T-helper 1 cell (primary cell): ENCODE measurements at places on chromosomes 11 and 22.

DNA sequence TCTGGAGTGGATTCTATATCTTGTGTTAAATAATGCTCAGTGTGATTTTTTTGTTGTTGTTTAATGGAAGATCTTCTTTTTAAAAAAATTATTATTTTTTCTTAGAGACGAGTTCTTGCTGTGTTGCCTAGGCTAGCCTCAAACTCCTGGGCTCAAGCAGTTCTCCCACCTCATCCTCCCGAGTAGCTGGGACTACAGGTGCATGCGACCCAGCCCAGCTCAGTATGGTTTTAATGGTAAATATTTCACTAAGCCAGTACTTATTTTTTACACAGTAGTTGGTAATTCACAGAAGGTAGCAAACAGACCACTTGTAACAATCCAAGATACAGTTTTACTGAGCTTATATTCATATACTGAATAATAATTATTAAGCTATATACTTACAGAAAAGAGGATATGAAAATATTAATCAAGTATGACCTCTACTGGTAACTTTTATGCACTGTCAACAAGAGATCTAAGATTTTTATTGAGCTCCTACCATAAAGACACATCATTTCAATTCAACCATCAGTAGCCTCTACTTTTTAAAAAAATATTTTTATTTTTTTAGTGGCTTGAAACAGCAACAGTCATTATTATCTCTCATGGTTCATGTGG is 6.1 kb upstream of the CD59 start:
- no peak for DNase-seq

DNA sequence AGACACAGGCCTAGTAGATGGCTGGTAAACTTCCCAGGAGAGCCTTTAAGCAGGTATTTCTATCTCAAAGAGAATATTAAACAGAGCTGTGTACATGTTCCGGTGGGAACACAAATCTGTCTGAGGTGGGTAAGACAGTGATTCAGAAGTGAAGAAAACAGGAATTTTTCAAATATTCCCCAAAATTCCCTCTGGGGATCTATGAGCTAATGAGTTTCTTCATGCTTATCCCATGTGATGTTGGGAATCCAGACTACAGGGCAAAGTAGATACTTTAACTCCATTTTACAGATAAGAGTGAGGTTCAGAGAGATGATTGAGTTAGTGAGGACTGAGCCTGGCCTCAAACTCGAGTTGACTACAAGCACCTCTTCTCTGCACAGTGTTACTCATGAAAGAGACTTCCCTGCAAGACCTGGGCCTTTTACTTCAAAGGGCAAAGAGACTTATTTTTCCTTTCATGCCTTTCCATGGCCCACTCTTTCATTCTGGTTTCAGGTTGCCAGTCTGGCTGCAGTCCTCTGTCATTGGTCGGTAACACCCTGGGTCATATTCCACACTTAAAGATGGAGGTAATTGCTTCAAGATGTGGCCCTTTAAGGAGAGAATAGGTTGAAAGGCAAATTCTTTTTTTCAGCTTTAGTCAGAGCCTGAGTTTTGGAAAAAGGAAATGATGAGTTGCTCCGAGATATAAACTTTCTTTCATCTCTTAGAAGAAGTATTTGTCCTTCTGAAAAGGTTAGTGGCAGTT is 70.1 kb downstream of the CYB5R2 start:
- no peak for DNase-seq

GRCh38 chr22:27876684-27877083 is 42.4 kb downstream of the PITPNB start:
- no peak for DNase-seq

GRCh38 chr11:28836285-28837081 is 728.3 kb downstream of the METTL15 start:
- no peak for DNase-seq

DNA sequence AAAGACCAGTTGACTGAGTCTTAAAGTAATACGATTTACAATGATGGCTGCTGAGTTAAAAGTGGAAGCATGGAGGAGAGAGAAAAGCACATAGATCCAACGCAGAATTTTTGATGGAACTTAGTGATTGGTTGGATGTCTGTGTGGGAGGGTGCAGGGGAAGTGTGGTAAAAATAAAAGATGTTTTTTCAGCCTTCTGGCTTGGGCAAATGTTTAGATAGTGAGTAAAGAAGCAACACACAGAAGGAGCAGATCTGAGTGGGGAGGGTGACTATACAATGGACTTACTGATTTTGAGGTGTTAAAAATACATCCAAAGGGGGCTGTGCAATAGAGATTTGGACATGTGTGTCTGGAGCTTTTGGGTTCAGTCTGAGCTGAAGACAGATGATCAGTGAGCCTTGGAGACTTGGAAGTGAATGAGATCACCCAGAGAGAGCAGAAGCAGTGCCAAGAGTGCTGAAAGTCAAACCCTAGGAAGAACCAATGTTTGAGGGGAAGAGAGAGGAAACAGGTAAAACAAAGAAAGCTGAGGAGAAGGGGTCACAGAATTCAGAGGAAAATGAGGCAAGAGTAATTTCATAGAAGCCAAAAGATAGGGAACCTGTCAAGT is 8.6 kb downstream of the GRIA4 start:
- DNase-seq: no peak

- DNase-seq: no peak
These were observed 19.4 kb upstream of the ACCSL start for GRCh38 chr11:44028401-44028800.

GRCh38 chr11:69869311-69869939 is 50.2 kb upstream of the FGF3 start:
- DNase-seq: no peak

DNA sequence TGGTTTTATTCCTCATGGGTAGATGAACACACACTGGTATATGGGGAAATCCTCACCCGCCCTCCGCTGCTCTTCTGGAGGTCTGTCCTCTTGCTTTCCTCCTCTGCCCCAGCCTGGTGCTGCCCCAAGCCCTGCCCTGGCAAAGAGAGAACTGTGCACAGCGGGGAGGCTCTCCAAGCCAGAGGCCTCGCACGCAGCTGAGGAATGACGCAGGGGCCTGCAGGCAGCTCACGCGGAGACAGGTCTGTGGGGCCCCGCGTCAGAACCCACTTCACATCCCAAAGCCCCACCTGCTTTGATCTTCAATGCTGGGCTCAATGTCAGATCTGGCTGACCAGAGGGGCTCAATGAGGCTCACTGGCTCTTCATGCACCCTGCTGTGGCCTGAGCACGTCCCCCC is 10.0 kb downstream of the GATD1 start:
- no peak for DNase-seq

DNA sequence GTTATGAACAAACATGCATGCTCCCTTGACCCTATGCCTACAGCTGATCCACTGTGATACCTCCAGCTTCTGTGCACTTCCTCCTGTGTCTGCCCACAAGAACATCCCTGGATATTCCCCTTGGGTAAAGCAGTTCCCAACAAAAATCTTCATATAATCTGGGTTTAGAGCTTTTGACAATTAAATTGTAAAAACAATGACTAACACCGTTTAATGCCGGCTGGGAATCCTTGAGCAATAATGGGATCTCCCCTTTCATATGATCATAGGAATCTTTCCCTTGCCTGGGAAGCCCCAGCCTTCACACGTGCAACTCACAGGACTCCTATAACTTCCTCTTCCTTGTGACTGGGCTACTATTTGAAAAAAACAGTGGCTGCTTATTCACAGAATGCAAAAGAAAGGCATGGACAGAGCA is 6.3 kb upstream of the ZC3H12C start:
- no peak for DNase-seq

DNA sequence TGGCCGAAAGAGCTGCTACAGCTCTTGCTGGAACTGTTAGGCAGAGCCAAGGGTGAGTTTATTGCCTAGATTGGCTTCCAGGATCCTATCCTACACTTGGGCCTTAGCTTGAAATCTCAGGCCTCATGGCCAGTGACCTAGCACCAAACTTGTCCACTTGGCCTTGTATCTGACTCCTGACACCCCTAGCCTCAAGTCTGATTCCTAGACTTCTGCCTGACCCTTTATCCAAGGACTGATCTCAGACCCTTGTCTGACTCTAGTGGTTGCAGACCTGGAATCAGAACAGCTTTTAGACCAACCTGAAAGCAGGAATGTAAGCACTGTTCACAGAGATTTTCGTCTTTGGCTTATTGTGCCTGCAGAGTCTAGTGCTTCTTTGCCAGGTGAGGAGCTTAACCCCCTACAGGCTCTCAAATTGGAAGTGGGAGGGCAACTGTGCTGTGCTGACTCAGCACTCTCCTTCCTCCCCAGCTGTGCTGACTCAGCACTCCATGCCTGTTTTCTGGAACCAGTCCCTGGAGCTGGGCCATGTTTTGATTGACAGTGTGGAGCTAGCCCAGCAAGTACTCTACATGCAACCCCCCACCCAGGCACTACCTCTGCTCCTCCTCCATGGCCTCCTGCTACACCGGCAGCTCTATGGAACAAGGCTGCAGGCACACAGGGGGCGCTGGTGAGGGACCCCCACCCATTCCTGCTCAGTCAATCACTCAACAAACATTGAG is 35.1 kb downstream of the RRP8 start:
- DNase-seq: no peak

GRCh38 chr11:86003654-86004053 is 65.2 kb downstream of the PICALM start:
- no peak for DNase-seq

- DNase-seq: no peak
These were observed 29.0 kb downstream of the PDE3B start for GRCh38 chr11:14672635-14673034.

- no peak for DNase-seq
These were observed 454.7 kb downstream of the INSC start for GRCh38 chr11:15569305-15570025.

DNA sequence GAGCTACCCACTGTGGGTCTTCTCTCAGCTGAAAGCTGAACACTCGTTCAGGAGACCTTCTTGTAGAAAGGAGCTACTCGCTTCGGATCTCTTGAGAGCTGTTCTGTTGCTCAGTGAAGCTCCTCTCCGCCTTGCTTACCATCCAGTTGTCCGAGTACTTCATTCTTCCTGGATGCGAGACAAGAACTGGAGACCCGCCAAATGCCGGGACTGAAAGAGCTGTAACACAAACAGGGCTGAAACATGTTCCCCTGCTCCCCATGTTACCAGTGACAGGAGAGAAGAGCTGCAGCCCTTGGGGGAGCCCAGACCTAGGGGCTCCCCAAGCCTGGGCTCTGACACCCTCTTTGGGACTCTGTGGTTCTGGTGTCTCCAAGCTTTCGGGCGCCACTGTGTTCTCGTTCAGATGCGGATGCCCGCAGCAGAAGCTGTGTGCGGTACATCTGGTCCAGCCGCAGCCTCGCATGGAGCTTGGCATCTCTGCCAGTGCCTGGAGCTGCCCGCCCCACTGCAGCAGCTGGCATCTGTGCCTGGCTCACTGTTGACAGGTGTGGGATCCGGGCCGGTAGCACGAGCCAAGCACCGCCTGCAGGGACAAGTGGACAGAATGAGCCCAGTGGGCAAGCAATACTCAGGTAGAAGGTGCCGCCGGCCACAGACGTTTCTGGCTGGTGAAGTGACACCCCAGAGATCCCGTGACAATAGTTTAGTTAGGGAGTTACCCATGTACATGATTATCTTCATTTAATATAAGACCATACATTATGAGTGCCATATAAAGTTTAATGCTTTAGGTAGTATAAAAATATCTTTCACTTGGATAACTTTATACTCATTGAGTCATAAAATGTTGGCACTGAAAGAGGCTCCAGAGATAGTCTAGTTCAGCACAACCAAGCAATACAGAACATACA is 49.1 kb downstream of the EMSY start:
- DNase-seq: no peak

- DNase-seq: no peak
These were observed 501.1 kb downstream of the BRD1 start for GRCh38 chr22:49326558-49326957.

- peak; percentile 52 for DNase-seq
These were observed 2.7 kb upstream of the NEAT1 start for GRCh38 chr11:65419772-65420481.

DNA sequence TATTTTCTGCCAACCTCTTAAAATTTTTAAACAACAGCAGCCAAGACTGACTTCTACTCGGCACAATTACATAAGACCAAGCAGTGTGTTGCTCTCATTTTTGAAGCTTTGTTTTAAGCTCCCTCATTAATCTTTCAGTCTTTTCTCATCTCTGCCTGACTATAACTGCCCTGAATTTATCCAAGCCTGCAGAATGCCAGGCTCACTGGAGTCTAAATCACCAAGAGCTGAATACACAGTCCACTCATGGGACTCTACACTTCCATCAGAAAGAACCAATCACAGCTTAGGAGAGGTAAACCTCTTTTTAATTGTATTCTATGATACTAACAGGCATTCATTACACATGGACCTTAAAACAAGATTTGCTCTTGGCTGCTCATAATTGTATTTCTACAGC is 178.7 kb downstream of the CADM1 start:
- DNase-seq: no peak

- no peak for DNase-seq
These were observed 12.9 kb downstream of the MPEG1 start for GRCh38 chr11:59199546-59200422.

- DNase-seq: no peak
These were observed 9.0 kb upstream of the DLAT start for GRCh38 chr11:112016088-112016764.

DNA sequence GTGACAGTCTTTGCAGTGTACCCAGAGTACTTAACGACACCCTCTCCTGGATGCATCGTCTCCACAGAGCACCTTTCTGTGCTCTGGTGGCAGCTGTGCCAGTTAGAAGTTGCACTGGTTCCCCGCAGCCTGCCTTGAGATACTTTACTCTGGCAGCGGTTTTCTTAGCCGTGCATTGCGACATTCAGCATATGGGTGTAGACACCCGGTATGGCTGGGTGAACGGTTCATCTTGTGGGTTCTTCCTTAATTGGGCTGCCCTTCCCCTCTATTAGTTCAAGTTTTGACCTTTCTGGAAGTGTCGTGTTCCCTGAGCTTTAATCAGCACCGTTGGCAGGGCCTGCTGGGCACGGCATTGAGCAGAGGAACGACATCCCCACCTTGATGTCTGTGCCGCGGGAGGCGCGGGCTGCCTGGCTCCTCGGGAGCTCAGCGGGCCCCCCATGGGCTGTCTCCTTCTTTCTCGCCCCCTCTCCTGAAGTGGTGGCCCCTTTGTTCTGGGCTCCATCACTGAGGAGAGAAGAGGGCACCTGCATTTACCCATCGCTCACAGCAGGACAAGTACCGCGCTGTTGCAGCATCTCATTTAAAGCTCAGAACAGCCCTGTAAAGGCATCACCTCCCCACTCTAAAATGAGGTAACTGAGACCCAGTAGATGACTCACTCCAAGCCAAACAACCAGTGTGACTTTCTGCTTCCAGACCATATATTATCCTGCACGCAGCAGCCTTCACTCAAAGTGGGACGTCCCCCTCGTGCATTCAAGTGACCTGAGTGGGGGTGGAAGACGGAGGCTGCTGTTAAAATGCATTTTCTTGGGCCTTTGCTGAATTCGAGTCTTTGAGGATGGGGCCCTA is 13.3 kb downstream of the FAM83F start:
- no peak for DNase-seq
